Spleen (tissue), 13 donors: ENCODE measurements at places on chromosomes 1 and 21.

- no peak for DNase-seq
Observed at GRCh38 chr1:1285102-1285571, 4.9 kb downstream of the SCNN1D start.

GRCh38 chr1:180057883-180058396, 96.7 kb upstream of the QSOX1 start:
- no peak for DNase-seq

GRCh38 chr1:207818971-207819451, 67.2 kb downstream of the CD46 start:
- DNase-seq: no peak

DNA sequence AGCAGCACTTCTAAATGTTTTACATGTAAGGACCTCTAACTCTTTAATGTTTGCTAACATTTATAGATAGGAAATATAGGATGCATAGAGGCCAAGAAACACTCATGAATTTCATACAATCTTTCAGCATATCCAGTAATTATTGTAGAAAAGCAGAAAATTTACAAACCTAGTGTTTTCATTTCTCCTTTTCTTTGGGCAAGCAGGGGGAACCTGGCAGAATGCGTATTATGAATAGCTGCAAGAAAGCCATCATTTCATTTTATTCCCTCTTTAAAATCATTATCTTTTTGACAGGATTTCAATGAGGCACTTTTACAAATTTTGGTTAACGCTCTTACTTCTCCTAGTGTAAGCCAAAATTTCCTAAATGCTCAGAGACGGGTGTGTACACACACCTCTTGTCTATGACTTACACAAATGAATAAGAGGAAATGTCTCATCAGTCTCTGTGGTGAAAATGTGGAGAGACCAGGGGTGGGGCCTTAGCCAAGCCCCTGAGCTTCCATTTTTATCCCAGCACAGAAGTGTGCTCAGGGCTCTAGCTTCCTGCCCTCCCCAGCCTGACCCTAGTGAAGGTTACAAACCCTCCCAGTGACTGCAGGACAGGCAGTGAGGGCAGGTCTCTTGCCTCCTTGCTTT, 91.6 kb downstream of the LRRC8C start:
- peak; percentile 72 for DNase-seq

GRCh38 chr1:226589008-226589733, 40.6 kb downstream of the STUM start:
- DNase-seq: peak; percentile 43

- no peak for DNase-seq
Observed at GRCh38 chr1:116433275-116434257, 60.5 kb downstream of the ATP1A1 start.

DNA sequence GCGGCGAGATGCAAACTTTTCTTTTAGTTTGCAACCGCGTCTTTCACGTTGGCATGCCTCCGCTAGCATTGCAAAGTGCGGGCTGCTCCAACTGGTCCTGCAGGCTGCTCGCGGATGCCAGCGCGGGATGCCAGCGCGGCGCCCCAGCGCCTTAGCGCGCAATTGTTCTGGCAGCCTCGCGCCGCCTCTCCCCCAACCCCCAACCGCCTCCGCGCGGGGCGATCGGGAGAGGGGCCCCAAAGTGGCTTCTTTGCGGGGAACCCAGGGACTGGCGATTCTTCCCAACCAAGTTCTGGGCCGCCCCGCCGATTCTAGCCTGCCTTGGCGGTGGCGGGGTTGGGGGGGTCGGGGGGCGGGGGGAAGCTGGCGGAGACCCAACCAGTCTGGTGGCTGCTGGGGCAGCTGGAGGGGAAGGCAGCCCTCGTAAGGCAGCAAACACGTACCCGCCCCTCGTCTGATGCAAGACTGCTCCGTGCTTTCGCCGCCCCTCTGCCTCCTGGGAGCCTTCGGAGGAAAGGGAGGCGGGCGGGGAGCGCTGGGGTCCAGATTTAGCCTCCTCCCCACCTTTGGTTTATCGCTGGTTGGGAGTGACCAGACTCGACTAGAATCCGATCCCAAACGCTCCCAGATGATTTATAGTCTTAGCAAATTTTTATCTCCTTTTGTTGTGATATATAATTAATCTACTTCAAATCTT, 756 bp downstream of the PHGDH start:
- DNase-seq: no peak

DNA sequence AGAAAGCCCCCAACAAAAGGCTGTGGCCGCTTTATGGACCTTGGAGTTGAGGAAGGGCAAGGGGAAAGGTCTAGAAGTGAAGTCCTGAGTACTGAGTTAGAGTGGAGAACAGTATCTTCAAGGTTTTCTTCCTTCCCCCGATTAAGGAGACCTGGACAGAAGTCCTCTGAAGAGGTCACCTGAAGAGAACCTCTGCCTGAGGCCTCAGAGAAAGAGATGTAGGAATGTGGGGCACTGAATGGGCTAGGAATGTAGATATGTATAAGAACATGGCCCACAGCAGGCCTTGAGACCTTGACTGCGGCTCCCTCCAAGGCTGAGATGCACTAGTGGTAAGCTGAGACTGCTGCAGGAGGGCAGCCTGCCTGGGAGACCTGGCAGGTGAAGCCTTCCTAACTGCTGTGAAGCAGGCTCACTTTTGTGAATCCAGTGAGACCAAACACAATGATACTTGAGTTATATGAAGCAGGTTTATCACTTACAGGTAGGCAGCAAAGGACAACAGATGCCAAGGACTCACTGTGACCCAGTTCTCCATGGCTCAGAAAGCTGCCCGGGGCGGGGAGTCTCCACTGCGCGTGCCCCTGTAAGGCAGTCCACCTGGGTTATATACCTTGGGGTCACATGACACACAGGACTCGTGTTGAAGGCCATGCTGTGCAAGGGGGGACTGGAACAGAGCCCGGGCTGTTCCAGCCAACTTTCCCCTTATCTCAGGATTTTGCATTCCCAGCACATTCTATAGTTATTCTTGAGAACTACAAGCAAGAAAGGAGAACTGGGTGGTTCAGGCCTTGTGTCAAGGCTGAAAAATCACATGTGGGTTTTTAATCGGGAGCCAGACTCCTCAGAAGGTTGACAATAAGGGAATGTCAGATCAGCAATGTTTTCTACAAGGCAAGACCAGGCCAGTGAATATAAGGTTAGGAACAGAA, 78.8 kb upstream of the PPM1J start:
- DNase-seq: no peak

DNA sequence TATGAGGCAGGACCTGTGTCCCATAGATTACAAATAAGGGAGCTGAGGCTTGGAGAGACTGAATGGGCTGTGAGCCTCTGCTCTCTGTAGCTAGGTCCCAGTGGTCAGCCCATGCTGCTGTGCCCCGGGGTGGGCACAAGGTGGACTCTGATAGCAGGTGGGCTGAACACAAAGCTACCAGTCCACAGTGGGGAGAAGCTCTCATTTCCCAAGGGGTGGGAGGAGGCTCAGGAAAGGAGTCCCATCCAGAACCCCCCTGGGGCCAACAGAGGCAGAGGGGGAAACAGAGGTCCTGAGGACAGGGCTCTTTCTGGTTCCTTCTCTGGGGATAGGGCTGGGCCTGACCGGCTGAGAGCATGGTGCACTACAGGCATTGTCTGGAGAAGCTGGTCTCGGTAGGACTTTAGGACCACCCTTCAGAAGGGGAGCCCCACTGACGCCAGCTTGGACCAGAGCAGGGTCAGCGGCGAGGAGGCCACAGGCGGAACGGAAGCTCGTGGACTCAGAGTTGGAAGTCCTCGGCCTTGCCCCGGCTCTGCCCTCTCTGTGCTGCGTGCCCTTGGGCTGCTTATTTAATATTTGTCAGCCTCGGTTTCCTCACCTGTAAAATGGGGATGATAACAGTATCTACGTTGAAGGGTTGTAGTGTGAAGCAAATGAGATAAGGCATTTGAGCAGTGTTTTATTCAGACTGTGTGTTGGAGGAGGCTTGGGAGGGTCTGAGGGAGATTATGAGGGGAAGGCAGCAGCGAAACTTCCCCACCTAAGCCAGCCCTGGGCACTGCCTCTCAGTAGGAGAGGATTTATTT, 26.6 kb downstream of the SDE2 start:
- no peak for DNase-seq

DNA sequence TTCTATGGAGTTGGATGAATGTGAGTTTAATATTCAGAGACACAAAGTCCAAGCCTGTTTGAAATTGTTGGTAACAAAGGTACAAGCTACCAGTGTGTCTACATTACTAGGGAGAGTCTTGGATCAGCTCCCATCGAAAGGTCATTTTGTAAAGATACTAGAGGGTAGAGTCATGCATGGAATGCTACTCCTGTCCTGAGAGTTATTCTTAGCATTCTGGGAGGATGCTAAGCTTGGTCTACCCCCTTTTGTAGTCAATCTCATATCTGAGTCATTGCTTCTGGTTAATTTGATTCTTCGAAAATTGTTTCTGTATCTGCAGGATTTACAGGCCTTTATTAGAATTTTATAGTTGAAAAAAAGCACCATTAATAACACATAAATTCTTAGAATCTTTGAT, 240.2 kb downstream of the ST6GALNAC3 start:
- no peak for DNase-seq

DNA sequence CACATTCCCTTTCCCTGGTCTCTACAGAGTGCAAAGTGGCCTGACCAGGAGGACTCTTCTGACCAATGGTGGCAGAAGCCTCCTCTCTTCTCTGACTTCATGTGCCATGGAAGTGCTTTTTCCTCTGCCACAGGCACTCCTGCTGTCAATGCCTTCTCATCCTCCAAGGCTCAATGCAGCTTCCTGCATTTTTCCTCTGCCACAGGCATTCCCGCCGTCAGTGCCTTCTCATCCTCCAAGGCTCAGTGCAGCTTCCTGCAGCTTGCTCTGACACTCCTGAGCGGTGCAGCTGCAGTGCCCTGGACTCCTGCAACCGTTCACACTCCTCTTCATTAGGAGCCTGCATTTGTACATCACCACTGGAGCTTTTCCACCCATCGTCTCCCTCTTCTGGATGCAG, 4.7 kb upstream of the ADARB1 start:
- DNase-seq: no peak

GRCh38 chr1:215863796-215864195, 296.7 kb downstream of the KCTD3 start:
- no peak for DNase-seq

DNA sequence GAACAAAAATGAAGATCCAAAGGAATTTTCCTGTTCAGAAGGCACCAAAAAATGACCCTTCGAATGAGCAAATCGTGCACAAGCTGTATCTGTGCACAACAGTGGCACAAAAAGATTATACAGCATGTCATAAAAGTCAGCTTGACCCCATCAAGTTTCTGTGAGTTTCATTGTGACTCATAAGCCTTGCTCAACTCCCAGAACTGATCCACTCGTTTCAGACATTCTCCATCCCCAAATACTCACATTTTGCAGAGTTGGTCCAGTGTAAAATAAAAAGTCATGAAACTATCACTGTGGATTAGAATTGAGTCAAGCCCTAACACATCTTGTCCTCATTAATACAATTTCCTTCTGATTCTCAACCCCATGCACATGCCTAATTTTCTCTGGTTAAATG, 174.7 kb upstream of the PKN2 start:
- no peak for DNase-seq

GRCh38 chr1:25549273-25550154, 6.1 kb downstream of the LDLRAP1 start:
- peak; percentile 92 for DNase-seq

DNA sequence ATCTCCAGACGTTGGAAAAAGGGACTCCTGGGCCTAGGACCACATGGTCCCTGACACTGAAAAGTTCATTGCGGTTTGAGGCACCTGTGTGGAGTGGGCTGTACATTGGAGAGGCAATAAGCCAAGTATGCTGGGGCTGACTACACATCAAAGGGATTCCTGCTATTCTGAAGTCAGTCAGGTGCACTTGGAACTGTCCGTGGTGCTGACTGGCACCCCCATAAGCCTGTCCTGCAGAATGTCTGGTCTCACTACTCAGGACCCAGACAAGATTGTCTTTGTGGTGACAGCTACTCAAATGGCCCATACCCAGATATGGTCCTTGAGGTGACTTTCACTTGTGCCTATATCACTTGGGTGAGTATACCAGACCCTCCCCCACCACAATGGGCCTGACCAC, 150.6 kb downstream of the RWDD3 start:
- no peak for DNase-seq

DNA sequence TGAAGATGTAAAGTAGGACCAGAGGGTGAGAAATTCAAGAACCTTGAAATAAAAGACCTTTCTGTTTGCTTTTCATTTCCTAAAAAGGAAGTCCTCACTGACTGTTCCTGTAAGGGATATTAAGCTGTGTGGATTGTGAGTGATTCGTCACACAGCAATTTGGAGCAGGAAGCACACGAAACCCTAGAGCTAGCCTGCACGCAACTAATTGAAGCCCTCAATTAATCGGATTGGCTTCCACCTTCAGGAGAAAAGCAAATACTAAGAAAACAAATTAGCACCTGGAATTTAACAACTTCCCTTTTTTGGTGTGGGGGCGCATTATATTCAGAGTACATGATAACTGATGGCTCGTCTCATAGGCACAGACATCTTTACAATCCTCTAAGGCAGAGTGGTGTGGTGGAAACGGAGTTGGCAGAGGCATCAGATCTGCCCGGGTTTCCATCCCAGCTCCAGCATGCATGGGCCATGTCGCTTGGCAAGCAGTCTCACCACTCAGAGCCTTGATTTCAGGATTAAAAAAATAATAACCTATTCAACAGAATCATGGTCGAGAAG, 95.2 kb downstream of the KCNJ15 start:
- no peak for DNase-seq

DNA sequence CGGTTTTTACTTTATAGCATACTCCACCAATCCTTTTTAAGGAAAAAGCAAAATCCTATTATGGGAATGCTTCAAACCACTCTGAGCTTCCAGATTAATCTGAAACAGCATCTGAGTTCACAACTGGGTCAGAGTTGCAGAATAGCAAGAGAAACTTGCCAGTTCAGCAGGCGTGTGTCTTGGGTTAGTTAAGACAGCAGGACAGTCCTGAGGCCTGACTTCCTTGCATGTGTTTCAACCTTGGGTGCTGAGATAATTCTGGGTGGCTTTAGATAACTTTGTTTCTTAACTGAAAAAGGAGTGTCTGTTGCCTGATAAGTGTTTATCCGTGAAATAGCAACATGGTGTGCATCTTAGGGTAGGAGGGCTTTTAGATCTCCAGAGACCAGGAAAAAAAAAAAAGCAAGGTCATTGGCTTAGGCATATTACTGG, 169.2 kb downstream of the DHRS3 start:
- no peak for DNase-seq

GRCh38 chr1:28062806-28063205, 25.6 kb downstream of the EYA3 start:
- DNase-seq: no peak

DNA sequence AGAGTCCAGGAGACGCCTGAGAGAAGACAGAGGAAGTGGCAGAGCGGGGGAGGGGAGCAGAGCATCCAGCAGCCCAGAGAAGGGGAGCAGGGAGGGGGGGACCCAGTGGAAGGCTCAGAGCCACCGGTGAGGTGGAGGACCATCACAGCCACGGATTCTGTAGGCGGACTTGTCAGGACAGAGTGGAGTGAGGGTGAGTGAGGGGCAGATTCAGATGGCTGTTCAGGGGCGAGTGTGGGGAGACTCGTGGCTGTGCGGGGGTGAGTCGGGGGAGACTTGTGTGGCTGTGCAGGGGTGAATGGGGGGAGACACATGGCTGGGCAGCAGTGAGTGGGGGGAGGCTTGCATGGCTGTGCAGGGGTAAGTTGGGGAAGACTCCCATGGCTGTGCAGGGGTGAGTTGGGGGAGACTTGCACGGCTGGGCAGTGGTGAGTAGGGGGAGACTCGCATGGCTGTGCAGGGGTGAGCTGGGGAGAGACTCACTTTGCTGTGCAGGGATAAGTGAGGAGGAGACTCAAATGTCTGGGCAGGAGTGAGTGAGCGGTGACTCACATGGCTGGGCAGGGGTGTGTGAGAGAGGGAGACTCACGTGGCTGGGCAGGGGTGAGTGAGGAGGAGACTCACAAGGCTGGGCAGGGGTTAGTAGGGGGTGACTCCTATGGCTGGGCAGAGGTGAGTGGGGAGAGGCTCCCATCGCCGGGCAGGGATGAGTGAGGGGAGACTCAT, 56.8 kb upstream of the ABCG1 start:
- no peak for DNase-seq
